ENCODE measurements at places on chromosomes 4 and X.

GRCh38 chr4:37066159-37066558 lies 178.4 kb upstream of the NWD2 start:
- no peak for DNase-seq

DNA sequence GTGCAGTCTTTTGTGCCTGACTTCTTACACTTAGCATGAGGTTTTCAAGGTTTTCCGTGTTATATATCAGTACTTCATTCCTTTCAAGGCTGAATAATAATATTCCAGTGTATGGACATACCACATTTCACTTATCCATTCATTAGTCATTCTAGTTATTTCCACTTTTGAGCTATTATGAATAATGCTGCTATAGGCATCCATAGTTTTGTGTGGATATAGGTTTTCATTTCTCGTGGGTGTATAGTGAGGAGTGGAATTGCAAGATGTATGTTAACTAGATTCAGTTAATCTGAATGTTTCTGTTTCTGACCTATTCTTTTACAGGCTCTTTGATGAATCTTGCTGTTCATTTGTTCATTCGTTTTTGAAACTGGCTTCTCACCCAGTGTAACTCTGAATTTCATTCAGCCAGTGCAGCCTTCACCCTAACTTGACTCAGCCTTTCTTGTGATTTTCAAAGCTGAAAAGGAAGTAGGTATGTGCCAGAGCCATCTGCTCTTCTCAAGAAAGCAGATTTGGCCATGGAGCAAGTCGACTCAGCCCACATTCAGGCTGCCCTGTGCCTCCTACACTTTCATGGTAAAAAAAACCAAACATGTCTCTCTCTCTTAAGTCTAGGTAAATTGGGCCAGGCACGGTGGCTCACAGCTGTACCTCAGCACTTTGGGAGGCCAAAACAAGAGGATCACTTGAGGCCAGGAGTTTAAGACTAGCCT lies 56.3 kb upstream of the NOCT start:
- no peak for DNase-seq

DNA sequence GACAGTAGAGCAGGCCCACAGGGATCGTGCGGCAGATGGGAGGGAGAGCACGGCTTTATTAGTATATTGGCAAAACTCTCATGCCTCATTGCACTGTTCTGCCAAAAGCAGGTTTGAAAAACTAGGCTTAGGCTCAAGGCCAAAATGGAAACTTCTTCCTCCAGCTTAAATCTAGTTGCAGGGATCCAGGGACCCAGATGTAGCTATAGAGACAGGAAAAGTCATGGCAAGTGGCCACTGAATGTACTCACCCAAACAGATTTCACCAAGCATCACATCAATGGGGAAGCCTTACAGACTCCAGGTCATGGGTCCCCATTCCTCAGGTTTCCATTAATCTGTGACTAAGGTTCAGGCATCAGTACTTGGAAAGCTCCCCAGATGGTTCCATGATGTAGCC lies 149.2 kb downstream of the STK32B start:
- DNase-seq, result no peak

- no peak for DNase-seq
Measured at GRCh38 chrX:84710611-84711010, 208.4 kb upstream of the HDX start.

DNA sequence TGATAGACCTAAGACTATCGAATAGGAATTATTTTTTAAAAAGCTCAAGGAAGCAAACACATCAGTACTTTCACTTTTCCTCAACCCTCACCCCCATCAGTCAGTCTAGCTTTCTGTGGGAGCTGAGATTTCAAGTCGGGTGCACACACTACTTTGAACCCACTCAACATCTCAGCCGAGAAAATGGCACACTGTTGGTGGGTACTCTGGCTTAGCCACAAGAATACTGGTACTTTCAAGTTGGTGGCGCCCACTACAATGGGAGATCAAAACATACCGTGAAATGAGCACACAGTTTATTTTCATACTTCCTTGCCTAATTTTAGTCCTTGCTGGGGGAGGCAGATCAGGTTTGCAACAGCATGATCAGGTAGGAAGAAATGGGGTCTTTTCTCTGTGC lies 10.2 kb downstream of the CD40LG start:
- no peak for DNase-seq

GRCh38 chrX:23788521-23788920 lies 5.5 kb downstream of the SAT1 start:
- no peak for DNase-seq

DNA sequence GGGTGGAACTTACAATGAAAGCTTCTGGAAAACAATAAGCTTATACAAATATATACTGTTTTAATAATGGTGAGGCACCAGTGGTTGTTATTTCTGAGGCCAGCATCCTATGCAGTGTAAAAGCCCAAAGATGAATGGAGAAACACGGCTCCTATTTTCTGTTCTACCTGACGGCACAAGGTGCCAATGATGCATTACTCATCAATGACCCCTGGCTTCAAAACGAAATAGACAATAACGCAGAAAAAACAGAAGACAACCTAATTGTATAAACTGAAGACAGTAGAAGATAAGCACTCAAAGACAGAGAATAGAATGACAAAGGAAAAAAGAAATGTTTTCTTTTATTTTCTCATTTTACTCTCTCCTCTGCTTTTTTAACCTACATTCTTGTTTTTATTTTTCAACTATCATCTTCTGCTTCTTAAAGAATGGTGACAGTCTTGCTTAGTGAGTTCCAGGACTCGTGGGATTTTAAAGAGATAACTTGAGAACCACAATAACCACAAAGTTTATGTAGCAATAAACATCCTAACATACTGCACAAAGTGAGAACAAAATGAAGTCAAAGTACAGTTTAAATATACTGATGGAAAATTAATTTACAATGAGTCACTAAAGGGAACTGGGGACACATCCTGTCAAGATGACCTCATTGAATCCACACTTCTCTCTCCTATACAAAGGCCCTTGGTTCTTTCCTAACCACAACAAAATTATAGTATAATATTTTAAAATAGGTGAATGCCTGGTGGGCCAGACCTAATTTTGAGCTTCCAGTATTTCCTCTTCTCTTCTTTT lies 169.8 kb downstream of the BTC start:
- peak; percentile 45 for DNase-seq

DNA sequence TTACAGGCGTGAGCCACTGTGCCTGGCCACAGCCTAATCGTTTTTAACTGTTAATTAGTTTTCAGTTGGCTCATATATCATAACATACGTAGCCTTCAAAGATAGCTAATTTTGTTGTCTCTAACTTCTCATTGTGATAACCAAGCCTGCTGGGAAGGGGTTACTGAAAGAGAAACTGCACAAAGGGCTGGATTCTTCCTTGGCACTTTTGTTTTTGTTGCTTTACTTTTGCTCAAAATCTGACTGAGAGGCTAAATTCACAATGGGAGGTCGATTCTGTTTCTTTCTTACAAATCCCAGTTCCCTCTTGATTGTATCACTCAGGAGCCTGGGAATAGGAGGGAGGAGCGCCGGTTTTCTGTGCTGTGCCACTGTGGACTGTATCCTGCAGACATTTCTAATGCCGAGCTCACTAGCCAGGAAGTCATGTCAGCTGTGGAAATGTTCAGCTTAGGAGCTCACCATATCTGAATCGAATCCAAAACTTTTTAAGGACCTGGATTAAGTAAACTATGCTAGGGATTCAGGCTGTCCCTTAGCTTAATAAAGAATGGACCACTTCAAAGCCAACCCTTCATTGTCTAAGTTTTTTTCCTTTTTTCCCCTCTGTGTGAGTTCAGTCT lies 120.5 kb upstream of the FAT1 start:
- no peak for DNase-seq

GRCh38 chr4:46839128-46839527 lies 69.9 kb downstream of the COX7B2 start:
- DNase-seq, result no peak

DNA sequence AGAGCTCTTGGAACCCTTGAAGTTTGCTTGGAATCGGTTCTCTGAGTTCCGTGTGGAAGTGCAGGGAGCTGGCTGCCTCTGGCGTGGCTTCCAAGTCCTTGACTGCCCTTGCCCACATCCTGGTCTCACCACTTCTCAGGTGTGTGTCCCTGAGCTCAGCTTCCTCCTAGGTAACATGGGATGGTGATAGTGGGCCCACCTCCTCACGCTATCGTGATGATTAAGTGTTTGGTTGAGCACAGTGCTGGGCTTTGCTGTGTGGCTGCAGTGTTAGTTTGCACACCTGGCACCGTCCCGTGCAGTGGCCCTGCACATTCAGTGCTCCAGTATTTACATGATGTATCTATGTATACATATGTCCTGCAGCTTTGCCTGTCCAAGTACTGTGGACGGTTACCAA lies 81.5 kb downstream of the CLDN34 start:
- DNase-seq, result no peak

Measured in HTR-8/SVneo (cell line).